ENCODE measurements at places on chromosomes 4 and X.

DNA sequence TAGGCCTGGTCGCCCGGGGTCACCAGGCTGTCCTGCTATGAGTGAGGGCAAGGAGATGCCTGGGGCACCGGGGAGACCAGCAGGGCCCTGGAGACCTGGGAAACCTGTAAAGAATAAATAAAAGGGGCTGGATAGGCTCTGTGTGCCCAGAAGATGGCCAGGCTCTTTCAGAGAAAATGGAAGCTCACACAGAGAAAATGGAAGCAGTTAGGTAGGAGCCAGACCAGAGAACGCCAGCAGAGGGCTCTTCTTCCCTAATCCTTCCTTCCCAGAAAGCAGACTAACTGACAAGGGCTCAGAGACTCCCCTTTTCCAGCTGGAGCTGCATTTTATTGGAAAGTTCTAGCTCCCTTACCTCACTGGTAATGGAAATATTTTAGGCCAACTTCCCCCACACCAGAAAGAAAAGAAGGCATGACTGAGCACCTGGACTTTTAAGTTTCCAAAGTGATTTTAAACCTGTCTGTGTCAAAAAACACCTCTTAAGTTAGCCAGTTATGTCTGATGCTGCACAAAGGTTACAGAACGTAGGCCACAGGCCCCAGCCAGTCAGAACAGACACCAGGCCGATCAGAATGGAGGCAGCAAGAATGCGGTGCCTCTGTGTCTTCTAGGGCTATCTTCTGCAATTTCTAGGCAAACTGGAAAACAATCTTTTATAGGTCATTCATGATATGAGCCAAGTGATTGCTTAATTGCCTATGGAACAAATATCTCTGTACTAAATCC, 74.0 kb downstream of the ATG4A start:
- no peak for DNase-seq

DNA sequence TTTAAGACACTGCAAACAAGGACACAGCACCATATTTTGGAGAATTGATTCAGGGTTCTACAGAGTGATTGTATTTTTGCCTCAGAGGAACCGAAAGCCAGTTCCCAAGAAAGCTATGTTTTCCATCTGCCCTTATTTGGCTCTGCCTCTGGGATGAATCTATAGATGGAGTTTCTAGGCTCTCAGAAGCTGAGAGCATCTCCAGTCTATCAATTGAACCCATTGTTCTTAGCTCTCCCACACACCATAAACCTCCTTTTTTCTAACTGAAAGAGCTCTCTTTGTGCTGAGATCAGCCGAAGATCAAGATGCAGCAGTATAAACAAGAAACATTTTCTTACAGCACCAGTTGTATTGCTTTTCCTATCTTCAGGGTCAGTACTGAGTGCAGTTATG, 16.9 kb downstream of the PLP1 start:
- DNase-seq, result no peak

GRCh38 chr4:111639876-111640275, 505.4 kb upstream of the FAM241A start:
- no peak for DNase-seq

GRCh38 chr4:188452097-188452496, 312.9 kb downstream of the TRIML1 start:
- no peak for DNase-seq

Data from stimulated activated CD4-positive, alpha-beta T cell treated with anti-CD3 and anti-CD28 coated beads, Interleukin-15, amount 100 ng/mL, for 1 hour (primary cell).